Hematopoietic multipotent progenitor cell (in vitro differentiated cells): ENCODE measurements at places on chromosomes 13 and 19. TPM values are rescaled to one million over a fixed set of nuclear protein-coding genes. Genes with fewer than 3 reads are reported as not detected.
A peak's percentile ranks its signal among the peaks of the same experiment; 100 is the strongest.

The RNF17 gene
- total RNA-seq: not detected

The ZNF837 gene
- total RNA-seq: 6.2 TPM

DNA sequence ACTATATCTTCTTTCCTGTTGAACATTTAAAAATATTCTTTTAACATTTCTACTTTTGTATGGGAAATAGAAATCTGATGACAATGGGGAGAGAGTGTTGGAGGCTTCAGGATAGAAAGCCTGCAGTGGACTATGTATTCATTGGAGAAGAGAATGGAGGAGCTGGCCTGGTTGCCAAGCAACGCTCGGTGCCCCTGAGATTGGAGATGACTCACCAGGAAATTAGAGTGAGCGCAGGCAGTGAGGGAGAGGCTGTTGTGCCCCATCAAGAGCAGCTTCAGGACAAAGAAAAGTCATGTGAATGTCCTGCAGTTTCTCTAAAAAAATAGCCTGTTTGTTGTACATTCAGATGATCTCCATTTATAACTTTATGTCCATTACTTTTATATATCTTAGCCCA, 48.7 kb upstream of the ZNF835 start:
- peak; percentile 13 for DNase-seq

The BRSK1 gene
- total RNA-seq: 3.5 TPM

DNA sequence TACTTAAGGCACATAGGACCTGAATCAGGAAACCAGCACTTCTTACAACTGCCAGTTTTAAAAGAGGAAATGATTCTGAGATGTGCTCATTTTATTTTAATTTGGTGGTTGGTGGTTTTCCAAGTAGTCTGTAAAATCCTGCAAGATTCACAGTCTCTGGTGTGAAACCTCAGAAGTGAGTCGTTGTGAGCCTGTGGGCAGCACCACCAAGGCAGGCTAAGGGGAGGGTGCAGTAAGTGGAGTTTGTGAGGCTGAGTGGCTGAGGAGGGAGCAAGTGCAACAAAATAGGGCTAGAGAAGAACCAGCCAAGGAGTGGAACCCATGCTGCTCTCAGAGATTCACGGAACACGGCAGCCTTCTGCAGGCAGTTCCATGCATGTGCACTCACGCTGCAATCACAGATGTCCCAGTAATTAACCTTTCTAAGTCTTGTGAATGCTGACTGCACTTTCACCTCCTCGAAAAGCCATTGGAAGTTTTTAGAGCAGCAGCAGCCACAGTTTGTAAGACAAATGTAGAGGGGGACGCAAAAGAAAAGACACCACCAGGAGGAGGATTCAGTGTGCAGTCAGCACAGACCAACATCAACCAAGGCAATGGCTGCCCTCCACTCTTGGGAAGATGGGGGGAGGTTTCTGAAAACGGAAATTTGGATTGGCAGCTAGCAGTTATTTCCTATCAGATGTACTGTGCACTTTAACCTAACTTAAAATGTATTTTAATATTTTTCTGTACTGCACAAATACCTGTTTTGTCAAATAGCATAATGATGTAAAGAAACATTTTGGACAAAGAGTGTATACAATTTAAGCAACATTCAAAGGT, 44.9 kb downstream of the ESD start:
- DNase-seq: no peak

- DNase-seq: no peak
These were observed 121.7 kb downstream of the FNDC3A start for GRCh38 chr13:49097374-49097773.

DNA sequence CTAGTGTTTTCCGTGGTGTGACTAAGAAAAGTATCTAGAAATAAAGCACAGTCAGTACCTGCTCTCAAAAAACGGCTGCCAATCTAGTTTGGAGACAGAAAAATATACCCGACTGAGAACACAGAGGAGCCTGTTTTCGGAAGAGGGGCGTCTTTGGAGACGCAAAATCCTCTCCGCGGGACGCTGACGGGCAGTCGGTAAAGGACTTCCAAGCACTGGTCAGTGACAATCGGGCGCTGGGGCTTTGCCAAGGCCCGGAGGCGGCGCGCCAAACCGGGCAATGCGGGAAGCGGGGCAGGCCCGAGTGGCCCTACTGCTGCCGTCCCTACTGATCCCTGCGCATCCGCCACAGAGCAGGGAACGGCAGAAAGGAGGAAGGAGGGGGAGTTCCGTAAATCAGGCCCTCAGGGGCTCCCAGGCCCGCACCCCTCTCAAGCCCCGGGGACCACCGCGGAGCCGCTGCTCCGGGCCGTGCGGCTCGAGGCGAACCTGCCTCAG, 588 bp upstream of the DPY19L3 start:
- peak; percentile 17 for DNase-seq

DNA sequence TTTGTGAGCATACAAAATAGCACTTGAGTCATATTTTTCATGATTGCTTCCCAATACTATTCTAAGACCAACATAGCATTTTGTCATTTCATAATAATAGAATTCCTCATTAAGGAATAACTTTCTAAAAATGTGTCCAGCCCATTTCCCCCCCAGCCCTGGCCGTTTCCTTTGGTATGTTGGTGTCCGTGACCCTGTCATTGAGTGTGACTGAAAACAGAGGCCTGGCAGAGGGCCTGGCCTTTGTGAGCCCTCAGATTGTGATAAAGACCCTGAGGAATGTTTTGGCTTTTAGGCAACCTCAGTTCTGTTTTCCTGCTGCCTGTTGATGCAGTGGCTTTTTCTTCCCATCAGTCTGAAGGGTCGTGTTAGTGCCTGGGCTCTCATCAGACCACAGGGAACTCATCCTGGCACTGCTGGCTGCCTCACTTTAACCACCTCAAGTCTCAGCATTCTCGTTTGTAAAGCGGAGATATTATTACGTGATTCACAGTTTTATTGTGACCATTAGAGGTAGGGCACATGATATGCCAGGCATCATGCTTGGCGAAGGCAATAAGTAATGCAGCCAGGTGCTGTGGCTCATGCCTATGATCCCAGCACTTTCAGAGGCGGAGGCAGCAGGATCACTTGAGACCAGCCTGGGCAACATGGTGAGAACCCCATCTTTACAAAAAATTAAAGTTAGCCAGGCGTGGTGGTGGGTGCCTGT, 13.8 kb downstream of the SPINT2 start:
- DNase-seq: no peak

GRCh38 chr13:111342721-111343120, 22.3 kb downstream of the TEX29 start:
- no peak for DNase-seq

GRCh38 chr19:45166723-45167252, 6.0 kb upstream of the NKPD1 start:
- DNase-seq: no peak

DNA sequence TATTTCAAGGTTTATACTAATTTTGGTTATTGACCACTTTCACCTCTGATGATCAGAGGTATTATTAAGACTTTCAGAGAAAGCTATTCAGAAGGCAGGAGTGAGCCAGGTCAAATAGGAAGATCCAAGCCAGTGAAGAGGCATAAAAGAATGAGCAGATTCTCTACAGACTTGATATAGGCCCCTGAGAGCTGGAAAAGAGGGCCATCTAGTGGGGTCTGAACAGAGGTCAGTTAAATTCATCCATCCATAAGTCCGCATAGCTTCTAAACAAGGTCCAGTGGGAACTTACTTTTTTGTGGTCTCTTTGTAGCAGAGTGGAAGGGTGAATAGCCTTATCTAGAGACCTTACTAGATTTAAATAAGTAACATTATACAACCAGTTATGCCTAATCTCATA, 126.6 kb upstream of the UFM1 start:
- no peak for DNase-seq

DNA sequence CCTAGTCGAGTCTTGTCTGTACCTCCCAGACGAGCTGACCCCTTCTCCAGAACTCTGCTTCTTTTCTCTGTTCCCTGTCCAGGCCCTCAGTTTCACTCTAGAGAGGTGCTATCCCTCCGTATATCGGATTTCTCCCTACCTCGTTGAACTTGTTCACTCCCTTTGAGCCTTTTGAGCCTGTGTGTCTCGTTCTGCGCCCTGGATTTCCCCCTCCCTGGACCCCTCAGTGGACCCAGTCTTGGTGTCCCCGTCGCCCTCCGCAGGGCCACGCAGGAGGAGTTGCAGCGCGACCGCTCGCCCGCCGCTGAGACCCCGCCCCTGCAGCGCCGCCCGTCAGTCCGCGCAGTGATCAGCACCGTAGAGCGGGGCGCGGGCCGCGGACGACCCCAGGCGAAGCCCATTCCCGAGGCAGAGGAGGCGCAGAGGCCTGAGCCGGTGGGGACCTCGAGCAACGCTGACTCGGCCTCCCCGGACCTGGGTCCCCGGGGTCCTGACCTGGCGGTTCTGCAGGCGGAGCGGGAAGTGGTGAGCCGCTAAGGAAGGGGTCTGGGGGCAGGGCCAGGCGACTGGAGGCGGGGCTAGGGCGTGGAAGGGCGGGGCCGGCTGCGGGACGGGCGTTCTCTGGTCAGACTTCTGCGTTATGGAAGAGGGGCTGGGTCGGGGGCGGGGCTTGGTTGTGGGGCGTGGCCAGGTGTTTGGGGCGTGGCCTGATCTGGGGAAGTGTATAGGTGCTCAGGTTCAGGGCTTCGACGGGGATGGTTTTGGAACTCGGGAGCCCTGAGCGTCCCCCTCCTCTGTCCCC, 5.5 kb downstream of the EPS8L1 start:
- DNase-seq: peak; percentile 89

GRCh38 chr19:17790059-17790780, 4.7 kb upstream of the B3GNT3 start:
- DNase-seq: no peak

- no peak for DNase-seq
These were observed 319.7 kb downstream of the KCNRG start for GRCh38 chr13:50334944-50335343.

- DNase-seq: no peak
These were observed 1672.6 kb upstream of the PCDH20 start for GRCh38 chr13:63088226-63088625.

- DNase-seq: peak; percentile 100
These were observed at the start of gene RAB8A for GRCh38 chr19:16111160-16111908. RAB8A (plus strand) TSS chr19:16111889; CDS start chr19:16111902, 13 bp downstream.

GRCh38 chr13:33174491-33174890, 111.1 kb downstream of the STARD13 start:
- no peak for DNase-seq

DNA sequence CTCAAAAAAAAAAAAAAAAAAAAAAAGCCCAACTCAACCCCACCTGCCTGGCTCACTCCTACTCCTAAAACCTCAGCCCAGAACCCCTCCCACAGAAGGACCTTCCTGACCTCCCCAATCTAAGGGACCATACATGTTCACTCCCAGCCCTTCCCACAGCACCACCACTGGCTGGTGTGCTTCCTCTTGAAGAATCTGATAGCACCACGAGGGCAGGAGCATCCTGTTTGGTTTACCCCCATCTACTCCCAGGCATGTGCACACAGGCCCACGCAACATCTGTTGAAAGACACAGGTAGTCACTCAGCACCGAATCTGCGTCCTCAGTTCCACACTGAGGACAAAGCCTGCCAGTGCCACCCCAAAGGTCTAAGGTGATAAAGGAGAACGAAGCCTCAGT, 8.2 kb downstream of the LATS2 start:
- DNase-seq: peak; percentile 33

The OVOL3 gene
- not detected for total RNA-seq

The GPR108 gene
- total RNA-seq: 45.8 TPM

The ATP11A gene
- 10.0 TPM for total RNA-seq

GRCh38 chr19:30689474-30689873, 317.3 kb downstream of the ZNF536 start:
- no peak for DNase-seq

The SMIM17 gene
- total RNA-seq: 0.27 TPM

The AMER2 gene
- total RNA-seq: under 0.01 TPM

DNA sequence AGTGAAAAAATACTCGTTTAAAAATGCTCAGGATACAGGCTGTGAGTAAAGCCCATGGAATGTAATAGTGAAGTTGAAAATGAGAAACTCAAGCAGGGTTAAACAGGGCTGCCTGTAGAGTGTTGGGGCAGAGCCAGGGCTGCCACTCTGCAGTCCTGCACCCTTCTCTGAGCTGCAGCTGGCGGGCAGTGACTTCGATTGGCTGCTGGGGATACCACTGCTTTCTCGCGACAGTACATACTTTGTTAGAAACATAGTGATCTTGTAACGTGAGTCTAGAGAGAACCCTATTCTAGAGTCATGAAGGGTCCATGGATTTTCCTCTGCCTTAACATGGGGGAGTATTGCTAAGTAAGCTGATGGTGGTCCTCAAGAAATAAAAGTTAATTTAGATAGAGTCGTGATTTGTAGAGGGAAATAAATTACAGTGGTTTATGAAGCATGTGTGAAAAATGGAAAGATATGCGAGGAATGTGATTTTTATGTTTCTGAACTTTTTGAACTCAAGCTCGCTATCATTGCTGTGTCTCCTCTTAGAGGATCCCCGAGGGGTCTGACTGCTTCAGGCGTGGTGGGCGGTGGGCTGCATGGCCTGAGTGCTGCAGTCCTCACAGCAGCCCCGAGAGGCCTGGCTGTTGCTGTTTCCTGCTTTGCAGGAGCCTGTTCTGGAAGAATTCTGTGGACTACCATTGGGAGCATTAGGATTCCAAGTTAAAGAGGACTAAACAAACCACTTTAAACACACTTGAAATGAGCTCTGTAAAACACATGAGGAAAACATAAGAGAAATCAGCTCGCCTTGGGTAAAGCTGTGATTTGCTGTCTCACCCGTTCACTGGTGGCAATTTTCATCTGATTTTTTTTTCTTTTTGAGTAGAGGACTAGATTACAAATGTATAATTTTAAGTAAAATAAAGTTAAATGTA, 95.7 kb downstream of the ARHGEF7 start:
- no peak for DNase-seq

DNA sequence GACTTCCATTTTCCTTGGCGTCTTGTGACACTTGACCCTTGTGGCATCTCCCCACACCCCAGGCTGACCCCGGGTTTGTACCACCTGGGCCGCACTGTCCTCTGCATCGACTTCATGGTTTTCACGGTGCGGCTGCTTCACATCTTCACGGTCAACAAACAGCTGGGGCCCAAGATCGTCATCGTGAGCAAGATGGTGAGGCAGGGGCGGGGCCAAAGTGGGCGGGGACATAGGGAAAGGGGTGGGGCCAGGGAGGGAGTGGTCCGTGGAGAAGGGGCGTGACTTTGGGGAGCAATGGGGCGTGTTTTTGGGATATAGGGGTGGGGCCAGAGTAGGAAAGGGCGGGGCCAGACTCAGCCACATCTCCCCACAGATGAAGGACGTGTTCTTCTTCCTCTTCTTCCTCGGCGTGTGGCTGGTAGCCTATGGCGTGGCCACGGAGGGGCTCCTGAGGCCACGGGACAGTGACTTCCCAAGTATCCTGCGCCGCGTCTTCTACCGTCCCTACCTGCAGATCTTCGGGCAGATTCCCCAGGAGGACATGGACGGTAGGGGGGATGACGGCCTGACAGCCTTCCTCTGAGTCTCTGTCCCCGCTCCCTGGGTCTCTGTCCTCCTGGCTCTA, 42.8 kb downstream of the TRPM4 start:
- DNase-seq: no peak

DNA sequence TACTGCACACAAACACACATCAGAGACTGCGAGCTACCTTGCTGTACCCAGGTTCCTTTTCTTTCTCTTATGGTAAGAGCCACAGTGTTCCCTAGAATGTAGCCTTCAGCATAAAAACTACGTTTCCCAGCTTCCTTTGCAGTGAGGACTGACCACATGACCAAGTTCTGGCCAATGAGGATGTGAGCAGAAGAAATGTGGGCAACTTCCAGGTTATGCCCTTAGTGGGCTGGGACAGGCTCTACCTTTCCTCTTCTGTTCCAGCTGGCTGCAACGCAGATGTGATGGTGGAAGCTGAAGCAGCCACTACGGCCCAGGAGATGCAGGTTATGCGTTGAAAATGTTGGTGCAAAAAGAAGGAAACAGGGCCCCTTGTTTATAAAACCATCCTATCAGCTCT, 27.5 kb downstream of the VRK3 start:
- peak; percentile 57 for DNase-seq

- DNase-seq: no peak
These were observed 247.7 kb downstream of the SLITRK1 start for GRCh38 chr13:83634601-83635000.

The ZNF17 gene
- 17.2 TPM for total RNA-seq

- DNase-seq: no peak
These were observed 8.2 kb upstream of the PCDH9 start for GRCh38 chr13:67238277-67238859.
